ENCODE measurements at places on chromosomes 1 and 21.

- no peak for DNase-seq
Measured at GRCh38 chr1:218209351-218209861, 75.7 kb upstream of the RRP15 start.

GRCh38 chr1:186943891-186944686 is 115.3 kb downstream of the PLA2G4A start:
- DNase-seq = no peak

- DNase-seq = no peak
Measured at GRCh38 chr1:207815913-207816291, 64.0 kb downstream of the CD46 start.

DNA sequence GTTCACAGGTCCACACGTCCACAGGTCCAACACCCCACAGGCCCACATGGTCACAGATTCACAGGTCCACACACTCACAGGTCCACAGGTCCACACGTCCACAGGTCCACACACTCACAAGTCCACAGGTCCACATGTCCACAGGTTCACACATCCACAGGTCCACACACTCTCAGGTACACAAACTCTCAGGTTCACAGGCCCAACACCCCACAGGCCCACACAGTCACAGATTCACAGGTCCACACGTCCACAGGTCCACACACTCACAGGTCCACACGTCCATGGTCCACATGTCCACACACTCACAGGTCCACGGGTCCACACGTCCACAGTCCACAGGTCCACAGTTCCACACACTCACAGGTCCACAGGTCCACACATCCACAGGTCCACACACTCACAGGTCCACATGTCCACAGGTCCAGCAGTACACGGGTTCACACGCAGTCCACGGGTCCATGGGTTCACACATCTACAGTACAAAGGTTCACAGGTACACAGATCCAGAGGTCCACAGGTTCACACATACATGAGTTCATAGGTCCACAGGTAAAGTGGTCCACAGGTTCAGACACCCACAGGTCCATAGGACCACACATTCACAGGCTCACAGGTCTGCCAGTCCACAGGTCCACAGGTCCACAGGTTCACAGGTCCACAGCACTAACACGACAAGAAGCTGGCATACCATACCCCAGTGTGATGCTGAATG is 39.3 kb upstream of the COL6A2 start:
- DNase-seq = no peak

DNA sequence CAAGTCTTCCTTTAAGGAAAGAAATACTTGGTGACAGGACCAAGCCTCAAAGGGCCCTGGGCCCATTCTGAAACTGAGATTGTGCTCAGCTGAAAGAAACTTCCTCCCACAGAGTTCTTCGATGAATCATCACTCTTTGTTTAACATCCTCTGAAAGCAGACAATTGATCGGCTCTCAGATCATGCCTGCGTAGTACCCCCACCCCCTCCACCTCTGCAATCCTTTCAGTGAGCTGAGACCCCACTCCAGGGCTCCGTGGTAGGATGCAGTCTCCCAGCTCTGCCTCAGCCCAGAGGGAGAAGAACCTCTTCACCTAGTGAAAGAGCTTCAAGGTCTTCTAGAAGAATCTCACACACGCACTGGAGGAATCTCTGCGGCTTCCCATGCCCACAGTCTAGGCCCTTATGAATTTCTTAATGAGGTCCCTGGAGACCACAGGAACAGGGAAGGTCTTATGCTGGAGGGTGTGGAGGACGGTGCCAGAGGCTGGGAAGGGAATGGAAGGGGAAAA is 104.9 kb upstream of the SOD1 start:
- no peak for DNase-seq

- no peak for DNase-seq
Measured at GRCh38 chr1:198014355-198014754, 97.2 kb downstream of the LHX9 start.

DNA sequence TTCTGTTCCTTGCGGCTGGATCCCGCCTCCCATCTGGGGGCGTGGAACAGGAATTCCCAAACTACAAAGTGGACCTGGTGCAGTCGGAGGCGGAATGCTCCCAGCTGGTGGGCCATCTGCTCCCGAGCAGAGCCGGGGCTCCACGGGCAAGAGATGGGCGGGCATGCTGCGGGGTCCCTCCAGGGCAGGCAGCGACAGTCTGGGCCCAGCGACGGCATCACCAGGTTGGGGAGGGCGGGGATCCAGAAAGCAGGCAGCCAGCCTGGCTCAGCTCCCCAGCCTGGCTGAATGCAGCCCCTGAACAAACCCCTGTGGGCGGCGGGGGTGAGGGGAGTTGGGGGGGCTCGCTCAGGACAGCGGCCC is 3.6 kb downstream of the MEGF6 start:
- no peak for DNase-seq

DNA sequence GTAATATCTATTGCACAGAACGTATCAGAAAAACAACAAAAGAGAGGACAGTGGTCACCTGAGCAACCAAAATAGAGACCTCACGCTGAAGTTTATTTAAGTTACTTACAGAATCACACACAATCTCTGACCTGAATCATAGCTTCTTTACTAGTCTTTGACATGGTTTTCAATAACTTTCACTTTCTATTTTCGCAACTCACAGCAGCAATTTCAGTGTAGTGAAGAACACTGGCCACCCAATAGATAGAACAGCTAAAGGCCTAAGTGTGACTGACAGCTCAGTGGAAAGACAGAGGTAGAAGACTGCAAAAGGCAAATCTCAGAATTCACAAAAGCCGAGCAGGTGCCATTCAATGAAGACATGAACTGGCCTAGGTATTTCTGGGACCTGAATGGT is 435.6 kb upstream of the CHRM3 start:
- DNase-seq = no peak

DNA sequence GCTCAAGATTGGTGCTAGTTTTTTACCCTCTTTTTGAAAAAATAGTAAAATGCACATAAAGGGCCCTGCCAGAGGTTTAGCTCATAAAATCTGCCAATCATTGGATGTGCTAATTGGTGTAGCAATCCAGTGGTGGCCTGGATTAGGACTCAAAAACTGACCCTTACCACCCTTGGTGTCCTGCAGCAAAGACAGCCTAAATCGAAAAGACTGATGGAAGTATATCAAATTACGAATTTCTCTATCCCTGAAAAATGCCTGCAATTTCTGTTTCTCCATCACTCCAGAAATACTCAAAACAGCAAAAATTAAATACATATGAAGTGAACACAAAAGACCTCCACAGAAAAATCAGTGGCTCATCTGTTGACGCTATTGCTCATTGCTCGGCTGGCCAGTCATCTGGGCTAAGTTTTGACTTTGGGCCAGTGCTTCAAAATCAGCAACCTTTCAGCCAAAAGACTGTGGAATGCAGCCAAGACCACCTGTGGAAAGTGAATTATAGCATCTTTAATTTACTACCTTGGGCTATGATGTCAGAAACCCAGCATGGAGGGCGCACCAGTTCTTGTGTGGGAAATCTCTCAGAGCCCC is 30.0 kb downstream of the WLS start:
- no peak for DNase-seq

GRCh38 chr1:8217011-8217711 is 100.8 kb upstream of the SLC45A1 start:
- peak; percentile 10 for DNase-seq

- DNase-seq = no peak
Measured at GRCh38 chr1:172980456-172980855, 70.3 kb downstream of the TNFSF18 start.

- DNase-seq = no peak
Measured at GRCh38 chr1:48875552-48876329, 99.0 kb upstream of the BEND5 start.

- DNase-seq = no peak
Measured at GRCh38 chr1:182080040-182080439, 18.5 kb upstream of the ZNF648 start.

- DNase-seq = no peak
Measured at GRCh38 chr1:13661539-13661938, 38.4 kb upstream of the PRDM2 start.

GRCh38 chr1:180956028-180956640 is 43.4 kb downstream of the KIAA1614 start:
- DNase-seq = no peak

DNA sequence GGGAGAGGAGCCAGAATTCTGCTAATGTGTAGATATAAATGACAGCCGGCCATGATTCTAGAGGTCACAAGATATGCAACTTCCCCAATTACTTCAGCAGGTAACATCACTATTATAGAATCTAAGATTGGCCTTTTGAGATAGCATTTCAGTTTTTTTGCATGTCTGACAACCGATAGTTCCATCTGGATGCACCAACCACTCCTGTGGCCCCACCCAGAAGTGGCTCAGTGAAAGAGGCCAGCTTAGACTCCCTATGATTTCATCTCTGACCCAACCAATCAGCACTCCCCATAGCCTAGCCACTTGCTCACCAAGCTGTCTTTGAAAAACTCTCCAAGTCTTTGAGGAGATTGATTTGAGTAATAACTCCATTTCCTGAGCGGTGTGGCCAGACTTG is 30.3 kb upstream of the NUF2 start:
- DNase-seq = no peak

GRCh38 chr1:42658877-42659337 is 684 bp downstream of the PPIH start:
- no peak for DNase-seq

DNA sequence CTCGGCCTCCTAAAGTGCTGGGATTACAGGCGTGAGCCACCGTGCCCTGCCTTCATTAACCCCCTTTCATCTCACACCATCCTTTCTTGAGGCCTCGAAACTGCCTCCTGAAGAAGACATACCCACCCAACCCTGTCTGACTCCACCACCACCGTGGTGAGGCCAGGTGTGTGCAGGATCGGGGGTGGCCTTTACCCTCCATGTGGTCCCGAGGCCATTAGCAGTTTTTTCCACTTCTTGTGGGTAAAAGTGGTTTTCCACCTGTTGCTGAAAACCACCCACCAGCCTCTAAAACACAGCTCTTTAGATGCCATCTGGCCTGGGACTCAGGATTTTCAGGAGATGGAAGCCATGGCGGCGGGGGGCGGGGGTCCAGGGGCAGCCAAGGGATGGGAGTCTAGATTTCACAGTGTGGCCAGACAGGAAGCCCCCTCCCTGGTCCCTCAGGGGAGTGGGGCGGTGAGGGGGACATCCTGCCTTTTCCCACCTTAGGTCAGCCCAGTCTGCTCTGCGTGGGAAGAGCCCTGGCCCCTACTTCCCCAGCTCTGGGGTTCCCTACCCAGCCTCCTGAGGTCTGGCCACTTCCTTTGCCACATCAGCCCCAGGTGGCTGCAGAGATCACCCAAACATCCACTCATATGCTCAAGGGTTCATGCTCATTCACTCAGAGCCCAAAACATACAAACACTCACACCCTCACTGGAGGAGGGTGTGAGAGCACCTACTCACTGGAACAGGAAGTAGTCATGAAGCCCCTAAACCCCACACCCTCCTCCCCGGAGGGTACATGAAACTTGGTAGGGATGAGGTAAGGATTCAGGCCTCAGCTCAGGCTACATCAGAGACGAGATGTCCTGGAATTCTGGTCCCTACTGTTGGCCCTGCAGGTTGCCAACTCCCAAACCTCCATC is 2.3 kb downstream of the FGR start:
- peak; percentile 49 for DNase-seq

DNA sequence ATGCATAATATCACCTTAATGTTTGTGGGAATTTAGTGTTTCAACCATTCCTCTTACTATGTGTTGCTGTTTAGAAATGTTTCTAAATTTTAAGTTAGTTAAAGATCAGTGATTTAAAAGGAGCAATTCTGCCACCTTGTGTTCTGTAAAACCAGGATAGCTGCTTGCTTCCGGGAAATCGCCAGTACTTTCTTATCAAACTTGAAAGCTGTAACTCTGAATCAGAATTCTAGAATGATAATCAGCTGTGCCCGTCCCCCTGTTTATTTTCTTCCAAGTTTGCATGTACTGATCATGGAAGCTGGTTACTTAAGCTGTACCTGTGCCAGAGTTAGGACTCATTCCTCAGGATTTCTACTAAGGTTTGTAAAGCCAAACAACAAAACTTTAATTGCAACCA is 656.4 kb downstream of the LTN1 start:
- no peak for DNase-seq

DNA sequence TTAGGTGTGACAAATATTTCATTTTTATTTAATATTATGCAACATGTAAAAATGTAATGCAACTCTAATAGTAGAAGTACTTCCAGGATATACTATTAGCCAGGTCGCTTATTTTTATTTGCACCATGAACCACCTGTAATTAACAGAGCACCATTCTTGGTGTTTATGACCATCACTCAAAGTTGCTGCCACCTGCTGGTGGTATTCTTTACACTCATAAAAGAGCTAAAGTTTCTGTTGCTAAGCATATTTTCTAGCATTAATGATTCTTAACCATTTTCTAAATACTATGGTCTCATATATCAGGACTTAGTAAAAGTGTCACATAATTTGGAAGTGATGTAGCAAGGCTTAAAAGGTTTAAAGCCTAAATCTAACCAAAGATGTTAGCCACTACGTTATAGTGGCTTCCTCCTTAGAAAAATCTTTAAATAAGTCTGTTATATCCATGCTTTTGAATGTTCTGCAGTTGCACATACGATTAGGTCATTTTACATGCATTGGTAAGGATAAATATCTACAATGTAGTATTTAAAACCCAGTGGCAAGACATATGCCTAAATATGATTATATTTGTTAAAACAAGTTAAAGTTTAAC is 244.5 kb downstream of the NEGR1 start:
- no peak for DNase-seq

DNA sequence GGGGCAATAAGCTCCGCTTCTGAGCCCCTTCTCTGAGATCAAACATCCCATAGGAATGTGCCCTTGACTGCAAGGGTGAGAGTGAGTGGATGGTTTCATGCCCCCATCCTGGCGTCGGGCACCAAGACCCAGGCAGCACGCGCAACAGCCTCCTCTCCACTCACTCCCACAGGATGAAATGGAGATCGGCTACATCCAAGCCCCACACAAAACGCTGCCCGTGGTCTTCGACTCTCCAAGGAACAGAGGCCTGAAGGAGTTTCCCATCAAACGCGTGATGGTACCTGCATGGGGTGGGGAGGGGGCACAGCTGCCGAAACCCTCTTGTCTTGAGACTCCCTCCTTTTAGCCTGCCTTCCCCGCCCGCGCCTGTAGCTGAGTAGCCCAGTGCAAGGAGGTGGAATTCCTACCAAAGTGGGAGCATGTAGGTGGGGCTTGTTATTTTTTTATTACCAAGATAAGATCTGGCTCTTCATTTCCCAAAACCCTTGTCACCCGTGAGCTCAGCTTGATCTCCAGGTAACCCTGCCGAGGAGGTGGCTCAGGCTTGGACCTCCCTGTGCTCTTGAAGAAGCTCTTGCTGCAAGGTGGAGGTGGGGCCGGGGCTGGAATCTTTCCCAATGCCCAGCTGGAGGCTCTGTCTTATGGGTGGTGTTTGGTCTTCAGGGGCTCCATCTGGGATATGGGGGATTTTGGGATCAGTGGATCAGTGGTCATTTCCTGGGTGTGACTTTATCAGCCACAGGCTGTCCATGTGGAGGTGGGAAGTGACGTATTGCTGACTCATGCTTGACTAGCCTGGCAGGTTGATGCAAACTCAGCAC is 24.0 kb upstream of the PADI6 start:
- no peak for DNase-seq

- no peak for DNase-seq
Measured at GRCh38 chr1:45721207-45721606, 29.2 kb downstream of the IPP start.
